ENCODE measurements at places on chromosomes 4 and X. TPM values are rescaled to one million over a fixed set of nuclear protein-coding genes. Genes with fewer than 3 reads are reported as not detected.

- no peak for DNase-seq
Measured at GRCh38 chr4:21768349-21769310, 179.9 kb downstream of the KCNIP4 start.

- DNase-seq: no peak
Measured at GRCh38 chr4:4460759-4461158, 73.9 kb downstream of the NSG1 start.

DNA sequence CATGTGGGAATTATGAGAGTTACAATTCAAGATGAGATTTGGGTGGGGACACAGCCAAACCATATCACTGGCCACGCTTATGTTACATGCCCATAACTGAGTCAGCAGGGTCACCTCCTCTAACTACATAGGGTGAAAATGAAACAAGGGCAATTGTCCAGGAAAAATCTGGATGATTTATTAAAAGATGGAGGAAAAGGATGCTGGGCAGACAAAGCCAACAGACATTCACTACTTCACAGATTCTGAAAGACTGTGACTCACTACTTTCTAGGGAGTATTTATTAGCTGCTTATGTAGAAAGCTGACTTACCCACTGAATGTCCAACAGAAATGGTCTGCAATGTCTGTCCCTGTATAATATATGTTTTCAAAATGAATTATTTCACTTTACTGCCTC is 72.4 kb downstream of the APBB2 start:
- DNase-seq: no peak

The CCKAR gene
- total RNA-seq: 1.2 TPM

DNA sequence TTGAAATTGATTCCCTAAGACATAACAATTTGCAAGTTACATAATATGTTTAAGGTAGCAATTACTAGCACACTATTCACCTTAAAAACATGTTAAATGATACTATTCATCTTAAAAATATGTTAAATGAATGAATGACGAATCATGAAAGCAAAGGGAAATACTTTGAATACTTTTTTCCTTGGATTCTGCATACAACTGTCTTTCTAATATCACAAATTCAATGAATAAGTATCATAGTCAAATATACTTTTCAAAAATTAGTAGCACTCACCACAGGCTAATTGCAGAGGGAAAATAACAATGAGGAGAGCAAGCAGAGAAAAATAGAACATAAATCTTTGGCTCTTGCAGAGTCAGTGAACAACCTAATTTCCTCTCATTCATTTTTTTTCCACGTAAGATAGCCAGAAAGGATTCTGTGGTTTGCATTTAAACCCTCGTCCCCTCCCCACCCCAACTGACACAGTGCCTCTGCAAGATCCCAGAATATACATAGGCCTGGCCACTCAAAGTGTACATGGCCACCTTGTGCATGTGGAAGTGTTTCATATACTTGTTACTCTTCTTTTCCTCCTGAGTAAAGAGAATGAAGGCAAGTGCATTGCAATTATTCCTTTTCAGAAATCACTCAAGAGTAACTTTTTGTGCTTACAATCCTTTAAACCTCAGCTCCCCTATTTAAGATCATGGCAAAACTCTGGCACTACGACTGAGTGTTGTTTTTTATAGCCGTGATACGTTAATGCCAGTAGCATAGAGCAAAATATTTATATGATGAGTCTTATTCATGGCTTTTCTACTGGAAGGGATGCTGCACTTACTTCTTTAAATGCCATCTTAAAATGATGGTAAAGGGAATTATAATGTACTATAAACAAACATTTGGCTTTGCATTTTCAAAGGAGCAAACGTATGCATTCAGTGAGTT is 236.4 kb downstream of the PDGFC start:
- no peak for DNase-seq

DNA sequence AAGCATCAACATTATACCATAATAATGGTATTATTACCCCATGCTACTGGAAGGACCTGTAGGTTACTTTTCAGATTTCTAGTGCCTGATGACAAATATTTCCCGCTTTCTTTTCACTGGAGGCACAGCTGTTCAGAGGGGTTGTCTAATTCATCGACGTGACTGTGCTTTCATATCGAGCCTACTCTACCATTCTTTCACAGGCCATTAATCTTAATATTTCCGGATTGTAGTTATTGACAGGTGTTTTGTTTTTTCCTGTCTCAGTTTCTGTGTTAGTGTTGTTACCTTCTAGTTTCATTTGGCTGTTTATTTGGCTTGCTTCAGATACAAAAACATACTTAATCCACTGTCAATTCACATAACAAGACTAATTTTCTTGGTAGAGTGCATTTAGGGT is 330.9 kb downstream of the SPOCK3 start:
- no peak for DNase-seq

The TMEM187 gene
- total RNA-seq: 23.4 TPM

DNA sequence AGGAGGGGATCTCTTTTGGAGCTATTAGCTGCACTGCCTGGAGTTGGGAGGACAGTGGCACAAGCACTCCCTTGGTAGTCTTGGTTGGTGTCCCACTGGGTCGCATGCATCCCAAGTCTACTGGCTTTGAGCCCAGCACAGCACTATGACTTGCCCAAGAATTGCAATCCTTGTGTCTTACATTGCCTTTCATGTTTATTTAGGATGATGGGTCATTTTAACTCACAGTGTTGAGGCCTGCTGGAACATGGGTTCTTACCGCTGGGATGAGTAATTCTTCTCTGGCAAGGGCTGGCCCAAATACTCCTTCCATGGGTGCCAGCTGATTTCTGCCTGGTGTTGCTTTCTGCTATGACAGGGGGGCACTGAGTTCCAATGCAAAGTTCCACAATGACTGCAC is 185.5 kb downstream of the TEX13C start:
- DNase-seq: no peak

DNA sequence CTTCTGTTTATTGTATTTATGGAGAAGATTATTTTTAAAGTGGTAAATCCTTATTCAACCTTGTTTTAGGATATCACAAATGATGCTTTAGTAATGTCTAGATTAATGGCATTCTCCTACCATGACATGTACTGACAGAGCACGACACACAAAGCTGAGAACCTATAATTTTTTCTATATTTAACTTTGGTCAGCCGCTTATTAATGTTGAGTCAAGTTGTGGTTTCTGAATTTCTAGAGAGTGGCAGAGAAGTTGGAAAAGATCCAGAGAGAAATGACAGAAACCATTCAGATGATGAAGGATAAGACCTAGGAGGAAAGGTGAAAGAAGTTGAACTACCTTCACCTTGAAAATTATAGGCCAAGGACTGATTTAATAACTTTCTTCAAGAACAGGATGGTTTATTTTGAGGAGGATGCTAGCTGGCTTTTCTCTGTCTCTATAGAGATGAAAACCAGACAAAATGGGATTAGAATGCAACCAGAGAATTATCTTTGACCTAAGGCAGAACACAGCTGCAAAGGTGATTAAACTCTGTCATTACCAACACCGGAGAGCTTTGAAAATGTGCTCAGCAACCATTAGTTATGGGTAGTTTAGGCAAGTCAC is 62.6 kb upstream of the TSPAN5 start:
- DNase-seq: no peak

- no peak for DNase-seq
Measured at GRCh38 chr4:127174616-127175015, 458.1 kb upstream of the INTU start.

DNA sequence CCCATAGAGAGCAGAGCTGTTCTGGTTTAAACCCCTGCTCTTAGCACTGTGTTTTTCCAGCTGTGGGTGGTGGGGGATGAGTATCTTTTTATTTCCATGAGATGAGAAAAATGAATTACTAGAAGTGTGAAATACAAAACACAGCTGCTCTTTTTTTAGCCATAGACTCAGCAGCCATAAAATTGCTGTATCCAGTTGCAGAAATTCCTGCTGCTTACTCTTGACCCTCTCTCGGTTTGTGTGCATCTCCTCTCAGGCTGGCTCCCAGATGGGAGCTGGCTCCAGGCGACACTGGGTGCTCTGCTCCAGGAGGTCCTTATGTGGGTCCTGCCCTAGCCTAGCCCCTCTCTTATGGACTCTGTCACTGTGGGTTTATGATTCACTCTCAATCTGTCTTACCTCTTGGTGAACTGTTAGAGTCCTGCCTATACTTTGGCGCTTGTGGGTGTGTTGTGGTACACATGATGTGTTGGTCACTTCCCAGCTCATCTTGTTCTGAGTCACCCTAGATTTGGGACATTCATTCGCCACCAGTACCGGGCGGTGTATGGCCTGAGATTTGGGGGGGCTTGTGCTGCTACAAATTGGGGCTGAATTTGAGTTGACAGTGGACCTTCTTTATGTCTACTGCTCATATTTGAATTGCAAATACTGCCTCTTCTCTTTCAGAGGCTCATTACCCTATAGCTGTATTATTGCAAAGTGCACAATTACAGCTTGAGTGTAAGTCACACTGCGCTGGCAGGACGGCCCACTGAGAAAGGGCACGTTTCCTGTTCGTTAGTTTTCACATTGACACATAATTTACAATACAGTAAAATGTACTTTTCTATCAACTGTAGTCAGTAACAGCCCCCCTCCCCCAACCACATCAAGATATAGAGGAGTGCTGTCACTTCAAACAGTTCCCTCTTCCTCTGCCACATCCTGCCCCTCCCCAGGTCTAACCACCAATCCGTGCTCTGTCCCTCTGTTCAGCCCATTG is 46.9 kb upstream of the MSANTD1 start:
- no peak for DNase-seq

- DNase-seq: no peak
Measured at GRCh38 chr4:138775489-138775888, 240.1 kb upstream of the NOCT start.

- DNase-seq: no peak
Measured at GRCh38 chr4:61162116-61162515, 38.0 kb upstream of the ADGRL3 start.

DNA sequence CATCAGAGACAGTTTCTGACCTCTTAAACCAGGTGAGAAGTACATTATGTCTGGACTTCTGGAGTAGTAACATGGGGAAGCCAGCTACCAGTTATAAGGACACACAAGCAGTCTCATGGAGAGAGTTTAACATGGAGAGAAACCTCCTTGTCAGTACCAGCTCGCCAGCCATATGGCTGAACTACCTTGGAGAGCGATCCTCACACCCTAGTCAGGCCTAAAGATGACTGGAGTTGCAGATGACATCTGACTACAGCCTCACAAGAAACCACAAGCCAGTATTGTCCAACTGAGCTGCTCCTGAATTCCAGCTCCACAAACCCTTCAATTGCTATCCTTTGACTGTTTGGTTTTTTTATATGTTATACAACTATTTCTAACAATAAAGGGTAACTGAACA is 49.8 kb downstream of the PDHA2 start:
- no peak for DNase-seq

- DNase-seq: no peak
Measured at GRCh38 chrX:16469870-16470269, 180.1 kb upstream of the S100G start.
